M059J (cell line): ENCODE measurements at places on chromosomes 11 and 22. TPM values are rescaled to one million over a fixed set of nuclear protein-coding genes. Genes with fewer than 3 reads are reported as not detected.

Gene MYOD1
- total RNA-seq, result 0.05 and 0.12 TPM in 2 replicates

Gene AP1B1
- 33.8 and 65.6 TPM in 2 replicates for total RNA-seq

Gene SPINDOC
- total RNA-seq, result 15.3 and 28.2 TPM in 2 replicates

Gene OR6A2
- not detected in 2 replicates for total RNA-seq

Gene OR5A1
- not detected in 2 replicates for total RNA-seq

Gene PTPRJ
- 32.7 and 54.8 TPM in 2 replicates for total RNA-seq

Gene ESAM
- total RNA-seq, result 0.74 and 0.99 TPM in 2 replicates

Gene SERPIND1
- not detected in 2 replicates for total RNA-seq

Gene TMEM9B
- total RNA-seq, result 63.0 and 72.1 TPM in 2 replicates

DNA sequence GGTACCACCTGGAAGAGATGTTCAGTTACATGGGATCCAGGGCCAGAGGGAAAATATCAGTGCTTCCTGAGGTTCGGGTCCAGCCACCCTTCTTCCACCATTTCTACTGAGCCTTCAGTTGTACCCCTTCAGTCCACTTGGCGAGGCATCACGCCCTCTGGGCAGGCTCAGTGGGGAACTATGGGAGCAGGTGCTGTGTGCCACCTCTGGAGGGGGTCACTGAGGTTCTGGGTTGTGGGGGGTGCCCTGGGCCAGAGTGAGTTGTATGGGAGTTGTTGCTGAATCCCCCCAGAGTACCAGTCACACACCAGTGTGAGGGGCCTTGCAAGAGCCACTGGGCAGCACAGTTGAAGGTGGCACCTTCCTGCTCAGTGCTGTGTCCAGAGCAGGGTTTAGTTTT is 2.7 kb upstream of the SREBF2 start:
- no peak for DNase-seq

DNA sequence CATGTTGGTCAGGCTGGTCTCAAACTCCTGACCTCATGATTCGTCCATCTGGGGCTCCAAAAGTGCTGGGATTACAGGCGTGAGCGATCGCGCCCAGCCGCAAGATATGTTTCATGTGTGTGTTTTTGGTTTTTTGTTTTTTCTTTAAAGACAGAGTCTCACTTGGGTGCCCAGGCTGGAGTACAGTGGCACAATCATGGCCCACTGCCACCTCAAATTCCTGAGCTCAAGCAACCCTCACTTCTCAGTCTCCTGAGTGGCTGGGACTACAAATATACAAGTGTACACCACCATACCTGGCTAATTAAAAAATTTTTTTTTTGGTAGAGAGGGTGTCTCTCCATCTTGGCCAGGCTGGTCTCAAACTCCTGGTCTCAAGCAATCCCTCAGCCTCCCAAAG is 8.4 kb downstream of the TIGD3 start:
- DNase-seq, result no peak

DNA sequence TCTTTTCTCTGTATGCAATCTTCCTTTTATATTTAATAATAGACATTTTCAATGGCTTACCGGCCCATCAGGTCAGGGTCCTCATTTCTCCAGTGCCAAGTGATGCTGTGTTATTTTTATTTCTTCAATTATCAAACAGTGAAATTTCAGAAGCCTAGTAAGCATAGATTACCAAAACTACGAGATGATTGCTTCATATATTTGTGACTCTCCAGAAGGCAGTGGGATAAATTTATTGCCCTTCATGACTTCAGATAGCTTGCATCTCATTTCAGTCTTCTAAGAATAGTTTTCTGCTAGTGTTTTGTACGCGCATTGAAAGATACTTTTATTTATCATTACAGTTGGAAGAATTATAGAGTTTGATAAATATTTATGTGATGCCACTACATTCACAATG is 139.6 kb downstream of the FAT3 start:
- DNase-seq, result no peak

DNA sequence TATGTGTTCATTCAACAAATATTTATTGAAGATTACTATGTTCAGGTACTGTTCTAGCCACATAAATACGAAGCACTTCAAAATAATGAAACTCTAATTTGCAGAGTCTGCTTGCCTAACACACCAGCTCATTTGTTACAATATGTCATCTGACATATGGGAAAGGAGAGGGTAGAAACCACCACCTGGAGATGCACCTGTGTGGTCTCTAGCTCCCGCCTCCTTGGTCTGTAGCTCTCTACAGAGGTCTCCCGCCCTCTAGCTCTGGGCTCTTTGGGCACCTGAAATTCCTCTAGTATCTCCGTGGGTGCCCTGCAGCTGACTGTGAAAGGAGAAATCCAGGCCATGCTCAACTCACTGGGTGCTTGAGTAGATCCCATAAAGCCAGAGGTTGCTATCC is 51.4 kb upstream of the DBX1 start:
- DNase-seq, result no peak

GRCh38 chr11:43987384-43988039 is 45.1 kb downstream of the C11orf96 start:
- DNase-seq, result peak; percentile 92

GRCh38 chr22:26143806-26144325 is 25.4 kb upstream of the SEZ6L start:
- DNase-seq, result peak; percentile 25

GRCh38 chr22:49010070-49010863 is 817.4 kb downstream of the BRD1 start:
- DNase-seq, result no peak

DNA sequence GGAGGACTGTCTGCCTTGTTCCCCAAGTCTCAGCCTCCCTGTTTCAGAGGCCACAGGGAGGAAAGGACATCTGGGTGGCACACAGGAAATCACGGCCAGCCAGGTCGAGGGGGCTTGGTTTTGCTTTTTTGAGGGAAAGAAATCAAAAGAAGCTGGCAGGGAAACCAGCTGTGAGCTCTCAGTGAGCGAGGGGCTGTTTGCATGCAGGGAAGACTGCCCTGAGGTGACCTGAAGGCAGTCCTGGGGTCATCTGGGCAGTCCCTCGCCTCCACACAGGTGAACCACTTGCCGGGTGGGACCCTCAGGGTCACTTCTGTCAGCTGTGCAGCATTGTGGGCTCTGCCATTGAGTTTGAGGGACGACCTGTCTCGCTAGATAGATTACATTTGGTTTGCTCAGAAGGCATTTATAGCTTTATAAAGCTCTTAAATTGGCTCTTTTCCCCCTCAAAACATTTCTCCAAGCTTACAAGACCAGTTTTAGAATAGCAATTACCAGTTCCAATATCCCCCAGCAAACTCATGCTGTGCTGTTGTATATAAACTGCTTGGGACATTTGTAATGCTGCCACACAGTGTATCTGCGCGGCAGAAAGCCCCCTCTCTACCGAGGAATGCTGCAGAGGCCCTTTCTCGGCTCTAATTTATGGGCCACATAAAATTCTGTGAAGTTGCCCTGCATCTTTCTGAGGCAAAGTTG is 28.3 kb downstream of the PKNOX2 start:
- DNase-seq, result no peak

DNA sequence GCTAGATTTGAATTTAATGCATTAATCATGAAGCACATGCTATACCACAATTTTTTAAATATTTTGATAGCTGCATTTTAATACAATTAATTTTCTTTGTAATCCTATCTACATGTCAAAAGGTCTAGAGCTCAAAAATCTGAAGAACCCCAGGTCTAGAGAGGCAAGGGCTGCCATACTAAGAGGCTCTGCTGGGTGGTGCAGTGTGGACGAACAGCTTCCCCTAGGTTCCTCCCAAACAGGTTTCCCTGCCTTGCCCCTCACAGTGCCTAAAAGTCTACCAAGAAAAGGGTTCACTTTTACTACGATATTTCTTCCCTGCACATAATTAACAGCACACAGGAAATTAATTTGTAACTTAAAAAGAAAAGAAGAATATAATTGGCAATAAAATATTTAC is 681.1 kb downstream of the OPCML start:
- DNase-seq, result no peak

- no peak for DNase-seq
Measured at GRCh38 chr11:119782739-119783072, 53.7 kb upstream of the NECTIN1 start.

DNA sequence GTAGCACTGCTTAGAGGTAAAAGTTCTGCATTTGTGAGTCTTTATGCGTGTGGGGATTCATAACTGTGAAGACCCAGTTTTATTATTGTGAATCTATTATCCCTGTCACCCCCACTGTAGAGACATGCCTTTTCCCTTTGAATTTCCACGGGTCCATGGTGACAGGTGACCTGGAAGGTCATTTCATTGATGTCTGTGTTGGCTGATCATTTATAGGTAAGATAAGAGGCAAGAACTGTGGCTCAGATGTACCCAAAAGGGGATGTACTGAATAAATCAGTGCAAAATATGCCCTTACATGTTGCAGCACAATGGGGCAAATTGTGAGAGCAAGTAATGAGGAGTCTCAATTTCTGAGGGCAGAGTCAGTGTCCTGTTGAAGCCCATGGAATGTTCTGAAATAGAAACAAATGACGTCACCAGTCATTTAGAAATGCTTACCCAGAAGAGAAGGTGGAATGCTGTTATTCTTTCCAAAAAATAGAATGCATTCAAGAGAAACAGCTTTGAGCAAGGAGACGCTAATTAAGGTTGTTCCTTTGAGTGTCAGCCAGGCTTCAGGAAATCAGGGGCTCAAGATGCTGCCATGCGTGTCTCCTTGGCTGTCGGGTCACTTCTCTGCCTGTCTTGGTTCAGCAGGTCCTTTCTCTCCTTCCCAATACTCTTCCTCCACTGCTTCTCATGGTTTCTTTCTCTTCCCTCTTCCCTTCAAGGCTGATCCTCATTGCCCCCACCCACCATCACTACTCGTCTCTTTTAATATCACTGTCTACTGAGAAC is 118.7 kb upstream of the E2F8 start:
- DNase-seq, result no peak

GRCh38 chr11:70715166-70715951 is 317.0 kb downstream of the CTTN start:
- DNase-seq, result no peak

DNA sequence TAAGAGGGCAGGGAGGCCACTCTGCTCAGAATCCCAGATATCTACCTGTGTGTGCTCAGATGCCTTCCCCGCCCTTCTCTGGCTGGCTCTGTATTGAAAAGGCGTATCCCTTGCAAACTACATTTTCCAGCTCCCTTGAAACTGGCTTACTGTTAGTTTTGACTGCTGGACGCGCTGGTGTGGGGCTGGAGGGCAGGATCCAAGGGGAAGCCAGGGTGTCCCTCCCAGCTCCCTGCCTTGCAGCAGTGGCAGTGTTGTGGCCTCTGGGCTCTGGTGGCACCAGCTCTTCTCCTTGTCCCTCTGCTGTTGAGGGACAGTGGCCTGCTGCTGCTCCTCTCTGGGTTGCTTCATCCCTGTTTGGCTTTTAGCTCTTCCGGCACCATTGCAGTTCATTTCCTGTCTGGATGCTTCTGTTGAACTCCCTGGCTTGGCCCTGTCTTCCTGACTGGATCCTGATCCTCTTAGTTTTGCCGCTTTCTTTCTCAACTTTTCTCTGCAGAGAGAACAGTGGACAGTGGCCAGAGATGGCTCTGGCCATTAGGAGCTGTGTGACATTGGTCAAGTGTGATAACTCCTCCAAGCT is 107.1 kb upstream of the PARVA start:
- DNase-seq, result no peak

DNA sequence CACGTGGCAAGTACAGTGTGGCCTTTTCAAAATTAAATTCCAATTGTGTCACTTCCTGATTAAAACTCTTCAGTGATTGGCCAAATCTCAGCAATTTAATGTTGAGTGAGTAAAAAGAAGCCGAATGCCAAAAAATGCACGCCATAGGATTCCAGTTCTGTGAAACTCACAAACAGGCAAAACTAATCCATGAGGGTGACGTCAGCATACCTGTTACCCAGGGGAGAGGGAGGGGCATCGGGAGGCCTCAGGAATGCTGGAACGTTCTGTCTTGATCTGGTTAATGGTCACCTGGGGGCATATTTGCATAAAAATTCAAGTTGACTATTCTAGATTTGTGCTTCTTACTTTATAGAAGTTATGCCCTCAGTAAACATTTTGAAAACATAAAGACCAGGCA is 39.9 kb upstream of the RAB1B start:
- no peak for DNase-seq

DNA sequence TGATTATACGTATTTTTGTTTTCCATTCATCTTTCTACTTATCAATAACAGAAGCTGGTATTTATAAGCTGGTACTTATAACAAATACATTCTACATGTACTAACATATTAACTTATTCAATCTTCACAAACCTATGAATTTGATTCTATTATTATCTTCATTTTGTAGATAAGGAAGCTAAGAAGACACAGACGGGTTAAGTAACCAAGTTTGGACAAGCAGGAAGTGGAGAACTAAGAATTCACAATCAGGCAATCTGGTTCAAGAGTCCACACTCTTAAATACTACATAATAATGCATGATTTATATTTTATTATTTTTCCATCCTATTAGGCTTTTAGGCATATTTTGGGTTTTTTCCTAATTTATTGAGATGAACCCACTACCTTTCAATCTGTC is 25.0 kb downstream of the FCHSD2 start:
- DNase-seq, result no peak

DNA sequence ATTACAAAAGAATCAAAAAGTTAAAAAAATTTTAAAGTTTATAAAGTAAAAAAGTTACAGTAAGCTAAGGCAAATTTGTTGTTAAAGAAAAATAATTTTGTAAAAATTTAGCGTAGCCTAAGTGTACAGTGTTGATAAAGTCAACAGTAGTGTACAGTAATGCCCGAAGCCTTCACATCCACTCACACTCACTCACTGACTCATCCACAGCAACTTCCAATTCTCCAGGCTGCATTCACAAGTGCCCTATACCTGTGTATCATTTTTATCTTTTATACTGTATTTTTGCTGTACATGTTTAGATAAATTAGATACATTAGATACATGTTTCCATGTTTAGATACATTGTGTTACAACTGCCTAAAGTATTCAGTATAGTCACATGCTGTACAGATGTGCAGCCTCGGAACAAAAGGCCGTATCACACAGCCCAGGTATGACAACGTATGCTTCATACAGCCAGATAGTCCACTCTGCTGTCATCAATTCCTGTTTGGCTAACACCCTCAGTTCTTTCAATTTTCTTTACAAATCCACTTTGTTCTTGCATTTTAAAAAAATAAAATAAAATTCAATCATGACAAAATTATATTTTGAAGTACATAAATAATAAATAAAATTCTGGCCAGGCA is 80.7 kb downstream of the RBFOX2 start:
- peak; percentile 8 for DNase-seq

DNA sequence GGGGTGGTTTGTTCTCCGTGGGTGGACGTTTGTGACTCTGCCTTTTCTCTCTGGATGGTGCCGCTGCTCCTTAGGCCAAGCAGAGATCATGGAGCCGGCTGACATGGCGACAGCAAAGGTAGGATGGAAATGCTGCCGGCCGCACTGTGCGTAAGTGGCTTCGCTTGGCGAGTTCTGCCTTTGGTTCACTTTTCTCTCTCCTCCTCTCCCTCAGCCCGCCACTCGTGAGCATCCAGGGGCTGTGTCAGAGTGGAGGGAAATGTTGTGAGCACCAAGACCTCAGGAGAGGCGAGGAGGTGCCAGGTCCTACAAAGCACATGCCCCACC is 80.5 kb downstream of the GRAMD1B start:
- DNase-seq, result no peak

DNA sequence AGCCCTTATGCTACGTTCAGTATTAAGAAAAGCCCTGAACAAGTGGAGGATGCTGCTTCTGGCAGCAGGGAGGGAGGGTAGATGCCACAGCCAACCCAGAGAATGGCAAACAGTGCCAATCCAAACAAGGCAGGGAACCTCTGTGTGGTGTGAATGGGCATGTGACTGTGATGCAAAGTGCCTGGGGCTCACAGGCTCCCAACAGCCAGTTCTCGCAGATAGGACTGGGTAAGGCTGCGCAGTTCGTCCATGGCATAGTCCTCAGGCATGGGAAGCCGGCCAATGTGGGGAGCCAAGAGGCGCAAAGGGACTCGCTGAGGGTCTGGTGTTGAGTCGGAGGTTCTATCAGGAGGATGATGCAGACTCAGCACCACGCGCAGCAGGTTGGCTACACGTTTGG is 4.8 kb upstream of the CHRNA10 start:
- peak; percentile 53 for DNase-seq
